ENCODE measurements at places on chromosomes 6 and 20.
A peak's percentile ranks its signal among the peaks of the same experiment; 100 is the strongest.

DNA sequence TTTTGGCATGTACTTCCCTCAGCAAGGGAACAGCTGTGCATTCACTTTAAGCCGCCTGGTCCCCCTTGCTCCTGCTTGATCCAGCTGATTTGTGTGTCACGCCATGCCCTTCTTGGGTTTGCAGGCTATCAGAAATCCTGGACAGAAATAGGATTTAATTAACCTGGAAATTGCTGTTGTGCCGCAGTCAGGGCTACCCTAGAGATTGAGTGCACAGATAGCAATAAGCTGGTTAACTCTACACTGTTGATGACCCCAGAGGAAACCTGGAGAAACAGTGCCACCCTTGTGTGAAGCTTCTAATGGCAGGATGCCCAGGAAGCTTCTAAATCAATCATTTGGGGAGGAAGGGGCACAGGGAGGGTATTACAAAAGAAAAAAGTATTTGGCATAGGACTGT, 199.0 kb downstream of the JARID2 start:
- DNase-seq: peak; percentile 69

GRCh38 chr6:160330619-160331018, 17.6 kb upstream of the SLC22A3 start:
- DNase-seq: no peak

DNA sequence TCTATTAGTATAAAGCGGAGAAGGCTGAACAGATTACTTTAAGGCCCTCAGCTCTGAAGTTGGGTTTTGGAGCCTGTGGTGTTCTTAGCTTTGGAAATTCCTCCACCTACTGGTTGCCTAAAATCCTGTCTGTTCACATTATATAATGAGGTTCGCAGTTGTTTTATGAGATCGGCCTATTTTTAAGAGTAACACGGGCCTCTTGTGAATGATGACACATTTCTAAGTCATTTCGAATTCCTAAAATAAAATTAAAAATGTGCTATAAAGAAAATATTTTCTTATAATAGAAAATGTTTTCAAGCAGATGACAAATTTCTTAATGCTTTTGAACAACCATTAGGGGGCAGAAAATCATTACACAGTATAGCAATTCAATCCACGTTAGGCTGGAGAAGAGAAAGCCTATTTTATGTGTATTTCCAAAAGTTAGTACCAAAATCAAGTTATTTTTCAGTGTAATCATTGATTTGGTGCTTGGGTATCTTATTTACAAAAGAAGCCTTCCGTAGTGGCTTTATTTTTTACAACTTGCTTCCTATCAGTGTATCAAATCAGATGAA, 15.8 kb upstream of the FAM8A1 start:
- DNase-seq: peak; percentile 76

- DNase-seq: no peak
These were observed 52.5 kb upstream of the E2F3 start for GRCh38 chr6:20349225-20349624.

GRCh38 chr20:38434770-38435554, at the start of gene SNHG17:
Gene SNHG17 (minus strand): TSS chr20:38435328.
- peak; percentile 96 for DNase-seq

DNA sequence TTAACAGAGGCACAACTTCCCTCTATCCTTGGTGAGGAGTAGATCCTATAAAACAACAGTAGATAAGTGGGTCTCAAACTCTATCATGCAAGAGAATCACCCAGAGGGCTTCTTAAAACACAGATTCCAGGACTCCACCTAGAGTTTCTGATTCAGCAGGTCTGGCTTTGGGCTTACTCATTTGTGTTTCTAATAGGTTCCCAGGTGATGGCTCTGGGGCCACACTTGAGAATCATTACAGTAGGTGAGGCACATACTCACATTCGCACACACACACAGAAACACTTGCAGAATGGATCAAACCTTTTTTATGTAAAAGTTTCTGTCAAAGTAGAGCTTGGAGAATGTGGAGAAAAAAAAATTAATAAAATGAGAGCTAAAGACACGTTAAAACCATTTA, 52.4 kb downstream of the TMEM242 start:
- DNase-seq: no peak

GRCh38 chr6:149028767-149029405, 282.1 kb downstream of the UST start:
- DNase-seq: peak; percentile 85

GRCh38 chr6:16690608-16691142, 70.6 kb downstream of the ATXN1 start:
- peak; percentile 56 for DNase-seq

DNA sequence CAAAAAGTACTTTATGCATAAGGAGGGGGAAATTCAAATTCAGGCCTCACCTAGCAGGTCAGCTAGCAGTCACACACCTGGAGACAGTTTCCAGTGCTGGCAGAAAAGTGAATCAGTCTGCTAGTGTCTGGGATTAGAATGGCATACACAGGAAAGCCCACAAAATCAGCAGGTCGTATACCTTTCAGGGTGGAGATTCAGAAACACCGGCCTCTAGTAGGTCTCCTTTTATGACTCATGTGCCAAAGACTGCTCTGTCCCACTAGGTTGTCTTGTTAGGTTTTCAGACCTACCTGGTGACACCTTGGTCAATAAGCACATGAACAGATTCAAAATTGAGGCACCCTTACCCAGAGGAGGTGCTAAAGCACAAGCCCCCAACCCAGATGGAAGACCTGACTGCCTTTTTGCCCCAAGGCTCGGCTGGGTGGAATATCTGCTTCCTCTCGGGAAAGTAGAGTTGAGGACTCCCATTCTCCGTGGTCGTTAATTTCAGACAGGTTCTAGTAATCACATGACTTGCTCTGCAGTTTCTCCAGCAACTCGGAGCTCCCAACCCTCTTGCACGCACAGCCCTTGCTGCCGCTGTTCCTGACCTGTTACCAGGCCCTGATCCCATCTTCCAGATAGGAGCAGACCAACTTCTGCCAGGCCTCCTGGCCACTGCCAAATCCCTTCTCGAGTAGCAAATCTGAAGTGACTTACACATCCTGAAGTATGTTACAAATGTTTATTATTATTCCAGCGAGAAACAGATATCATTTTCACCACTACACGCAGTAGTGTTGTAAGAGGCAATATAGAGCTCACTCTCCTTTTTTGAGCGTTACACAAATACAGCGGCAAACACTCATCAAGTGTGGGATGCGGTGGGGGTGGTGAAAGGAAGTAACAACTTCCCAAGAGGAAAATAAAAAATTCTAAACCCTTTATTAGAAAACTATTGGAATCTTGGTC, 46.6 kb downstream of the AGPAT4 start:
- DNase-seq: no peak

DNA sequence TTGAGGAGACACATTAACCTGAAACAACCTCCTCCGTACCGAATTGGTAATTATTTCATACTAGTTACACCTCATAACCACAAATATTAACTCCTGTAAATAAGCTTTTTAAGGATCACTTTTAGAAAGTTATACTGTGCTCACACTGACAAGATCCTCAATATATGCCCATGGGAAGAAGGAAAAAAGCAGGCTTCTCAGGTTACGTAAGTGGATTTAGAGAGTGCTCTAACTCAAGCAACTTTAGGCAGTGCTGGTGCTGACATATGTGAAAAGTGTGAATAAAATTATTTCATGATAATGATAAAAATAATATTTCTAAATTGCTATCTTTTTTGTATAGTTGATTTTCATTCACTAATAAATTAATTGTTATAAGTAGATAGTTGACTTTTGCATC, 76.1 kb downstream of the PRKN start:
- no peak for DNase-seq

GRCh38 chr6:48061265-48061990, 49.6 kb downstream of the PTCHD4 start:
- DNase-seq: peak; percentile 14

GRCh38 chr20:44942264-44942973, 17.8 kb downstream of the TOMM34 start:
- no peak for DNase-seq

- peak; percentile 84 for DNase-seq
These were observed 19.5 kb upstream of the ADTRP start for GRCh38 chr6:11798096-11798495.

- DNase-seq: peak; percentile 40
These were observed 52.0 kb upstream of the MTHFD1L start for GRCh38 chr6:150813319-150813992.

DNA sequence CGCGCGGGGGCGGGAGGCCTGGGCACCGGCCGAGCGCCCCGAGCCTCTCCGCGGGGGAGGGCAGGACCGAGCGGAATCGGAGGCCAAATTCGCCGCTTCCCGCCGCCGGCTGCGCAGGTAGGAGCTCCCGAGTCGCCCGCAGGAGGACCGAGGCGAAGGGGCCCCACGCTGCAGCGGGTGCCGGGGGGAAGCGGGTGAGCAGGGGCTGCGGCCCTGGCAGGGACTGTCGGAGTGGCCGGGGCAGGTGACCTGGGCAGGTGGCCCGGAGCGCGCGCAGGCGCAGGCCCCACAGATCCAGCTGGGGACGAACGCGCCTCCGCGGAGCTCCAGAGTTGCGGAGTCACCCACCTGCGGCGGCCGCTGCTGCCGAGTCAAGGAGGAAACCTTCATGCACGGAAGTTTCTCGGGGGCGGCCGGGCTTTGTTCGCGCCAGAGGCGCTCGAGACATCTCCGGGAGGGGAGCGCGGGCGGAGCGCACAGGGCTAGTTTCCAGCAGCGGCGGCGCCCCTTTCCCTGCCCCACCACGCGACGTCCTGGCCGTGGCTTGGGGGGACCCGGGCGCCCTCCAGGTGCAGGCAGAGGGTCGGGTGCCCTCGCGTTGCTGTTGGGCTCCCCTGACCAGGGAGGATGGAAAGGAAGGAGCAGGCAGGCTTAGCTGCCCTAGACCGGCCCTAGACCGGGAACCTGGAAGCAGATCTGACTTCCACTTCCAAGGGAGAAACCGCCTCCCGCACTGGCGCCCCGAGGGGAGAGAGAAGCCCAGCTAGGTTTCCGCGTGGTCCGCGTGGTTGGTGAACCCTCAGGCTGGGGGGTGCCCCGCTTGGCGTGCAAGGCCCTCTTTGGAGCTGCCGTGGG, 590 bp downstream of the SLCO4A1 start:
- DNase-seq: peak; percentile 42

GRCh38 chr6:33590531-33591198, 10.6 kb upstream of the BAK1 start:
- peak; percentile 54 for DNase-seq

- no peak for DNase-seq
These were observed 65.6 kb downstream of the ADNP start for GRCh38 chr20:50865591-50865990.

Measured in RPMI7951 (cell line).